ENCODE measurements at places on chromosomes 5 and 9.

DNA sequence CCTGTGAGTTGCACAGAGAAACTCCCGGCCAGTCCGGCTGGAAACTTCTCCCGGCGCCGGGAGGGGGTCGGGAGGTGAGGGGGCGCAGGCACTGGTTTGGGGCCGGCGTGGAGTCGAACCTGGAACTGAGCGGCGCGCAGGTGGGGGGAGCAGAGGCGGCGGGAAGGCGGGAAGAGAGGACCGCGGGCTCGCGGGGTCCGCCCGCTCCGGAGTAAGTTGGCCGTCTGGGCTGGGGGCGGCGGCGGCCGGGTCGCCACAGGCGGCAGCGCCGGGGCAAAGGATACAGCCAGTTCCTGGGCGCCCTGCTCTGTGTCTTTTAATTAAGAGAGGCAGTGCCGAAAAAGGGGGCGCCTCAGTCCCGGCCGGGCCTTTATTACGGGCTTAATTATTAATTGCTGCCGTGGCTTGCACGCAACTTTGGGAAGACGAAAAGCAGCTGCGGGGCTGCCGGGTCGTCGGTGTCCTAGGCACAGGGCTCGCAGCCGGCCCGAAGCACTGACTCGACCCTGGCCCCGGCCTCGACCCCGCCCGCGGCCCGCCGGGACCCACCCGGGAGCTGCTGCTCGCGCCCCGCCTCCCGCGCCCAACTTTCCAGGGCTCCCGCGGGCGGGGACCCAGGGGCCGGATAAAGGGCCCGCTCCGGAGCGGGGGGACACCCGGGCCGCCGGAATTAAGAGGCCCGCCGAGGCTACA, 1.1 kb downstream of the NTNG2 start:
- no peak for DNase-seq

DNA sequence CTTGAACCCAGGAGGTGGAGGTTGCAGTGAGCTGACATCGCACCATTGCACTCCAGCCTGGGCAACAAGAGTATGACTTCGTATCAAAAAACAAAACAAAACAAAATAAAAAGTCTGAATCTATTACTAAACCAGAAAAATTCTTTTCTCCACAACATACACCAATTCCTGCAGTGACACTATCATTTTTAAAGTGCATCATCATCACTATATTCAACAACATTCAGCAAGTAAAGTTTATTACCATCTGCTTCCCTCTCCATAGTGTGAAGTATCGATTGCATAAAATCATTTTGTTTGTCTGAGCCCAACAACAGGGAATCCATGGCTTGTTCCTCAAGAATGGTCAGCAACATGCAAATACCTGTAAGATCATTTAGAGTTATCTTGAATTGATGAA, 20.4 kb downstream of the SETX start:
- no peak for DNase-seq

GRCh38 chr5:126098330-126099017, 324.7 kb upstream of the GRAMD2B start:
- no peak for DNase-seq

DNA sequence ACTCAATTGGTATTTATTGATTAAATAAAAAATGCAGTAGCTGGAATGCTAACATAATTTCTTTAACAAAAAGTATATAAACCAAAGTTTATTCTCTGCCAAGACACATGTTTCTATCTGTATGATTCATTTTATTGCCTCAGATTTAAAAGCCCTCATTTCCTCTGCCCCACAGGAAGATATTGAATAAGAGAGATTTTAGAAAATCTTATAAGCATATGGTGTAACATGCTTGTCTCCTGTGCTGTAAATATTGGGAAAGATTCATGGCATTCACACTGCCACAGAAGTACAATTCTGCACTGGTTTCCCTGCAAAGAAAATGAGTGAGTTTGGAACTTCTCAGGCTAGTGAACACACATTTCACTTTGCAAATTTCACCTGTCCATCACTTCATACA, 134.9 kb upstream of the FBXL7 start:
- no peak for DNase-seq

DNA sequence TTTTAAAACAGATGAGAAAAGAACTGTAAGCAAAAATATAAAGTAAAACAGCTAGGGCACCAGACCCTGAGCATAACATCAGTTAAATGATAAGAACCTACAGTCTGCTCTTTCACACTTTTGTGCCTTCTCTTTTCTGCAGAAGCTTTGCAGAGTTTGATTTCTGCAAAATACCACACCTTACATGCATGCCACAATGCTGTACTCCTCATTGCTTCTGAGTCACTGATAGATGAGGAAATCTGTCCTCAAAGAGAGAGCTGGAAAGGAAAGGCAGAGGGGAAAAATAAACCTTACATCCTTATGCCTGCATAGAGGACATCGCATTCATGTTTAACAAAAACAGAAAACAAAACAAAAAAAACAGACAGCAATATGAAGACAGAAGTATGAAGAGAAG, 142.9 kb downstream of the ATPSCKMT start:
- DNase-seq: no peak

GRCh38 chr5:73506459-73506955, 8.3 kb downstream of the BTF3 start:
- DNase-seq: no peak

DNA sequence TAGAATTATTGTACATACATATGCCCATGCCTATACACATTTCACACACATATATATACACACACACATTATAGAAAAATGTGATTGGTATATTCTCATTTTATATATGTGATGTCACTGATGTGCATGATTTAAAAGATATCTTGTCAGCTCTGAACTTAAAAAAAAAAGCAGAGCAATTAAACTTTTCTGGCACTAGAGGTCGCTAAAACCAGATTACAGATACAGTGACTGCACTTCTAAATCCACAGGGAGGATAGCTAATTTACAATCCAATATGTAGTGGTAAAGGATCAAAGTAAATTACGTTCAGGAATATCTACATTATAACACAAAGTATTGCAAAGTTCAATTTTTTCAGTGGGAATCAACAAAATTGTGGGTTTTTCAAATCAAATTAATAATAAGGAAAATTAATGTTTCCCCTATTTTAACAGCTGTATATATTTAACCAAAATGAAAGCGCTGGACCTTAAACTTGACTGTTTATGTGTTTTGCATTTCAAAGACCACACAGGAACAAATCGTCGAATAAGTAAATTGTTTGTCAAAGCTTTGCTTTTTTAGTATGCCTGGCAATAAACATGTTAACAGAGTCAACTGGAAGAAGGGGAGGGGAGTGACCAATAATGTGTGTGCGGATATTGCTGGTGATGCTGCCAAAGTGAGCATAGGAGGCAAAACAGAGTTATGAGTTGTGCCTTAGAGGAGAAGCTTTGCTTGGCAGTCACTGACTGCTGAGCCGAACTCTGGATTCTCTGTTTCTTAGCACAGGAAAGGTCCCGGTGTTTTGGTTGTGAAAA, 1201.4 kb upstream of the C9orf72 start:
- DNase-seq: peak; percentile 13

GRCh38 chr5:74679966-74680365, 5.1 kb upstream of the HEXB start:
- DNase-seq: no peak

- DNase-seq: no peak
These were observed 379.9 kb upstream of the ACTBL2 start for GRCh38 chr5:57862471-57862911.

- peak; percentile 57 for DNase-seq
These were observed 8.7 kb upstream of the NDUFB6 start for GRCh38 chr9:32581512-32582143.

- DNase-seq: peak; percentile 39
These were observed 31.1 kb downstream of the FOXD1 start for GRCh38 chr5:73417303-73418034.

DNA sequence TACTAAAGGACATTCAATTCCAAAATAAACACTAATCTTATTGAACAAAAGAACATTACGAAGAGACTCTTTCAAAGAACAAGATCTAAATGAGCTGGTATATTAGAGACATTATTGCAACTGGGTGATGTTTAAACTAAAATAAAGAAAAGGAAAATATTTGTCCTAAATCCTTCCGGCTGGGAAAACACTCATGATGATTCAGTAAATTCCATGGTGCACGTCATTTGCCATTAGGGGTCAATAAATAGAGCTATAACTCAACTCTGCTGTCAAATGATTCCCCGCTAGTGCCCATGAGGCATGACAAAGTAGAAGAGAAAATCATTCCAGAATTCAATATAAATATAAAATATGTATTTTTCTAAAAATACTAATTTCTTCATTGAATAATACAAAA, 565.5 kb upstream of the TUSC1 start:
- no peak for DNase-seq

DNA sequence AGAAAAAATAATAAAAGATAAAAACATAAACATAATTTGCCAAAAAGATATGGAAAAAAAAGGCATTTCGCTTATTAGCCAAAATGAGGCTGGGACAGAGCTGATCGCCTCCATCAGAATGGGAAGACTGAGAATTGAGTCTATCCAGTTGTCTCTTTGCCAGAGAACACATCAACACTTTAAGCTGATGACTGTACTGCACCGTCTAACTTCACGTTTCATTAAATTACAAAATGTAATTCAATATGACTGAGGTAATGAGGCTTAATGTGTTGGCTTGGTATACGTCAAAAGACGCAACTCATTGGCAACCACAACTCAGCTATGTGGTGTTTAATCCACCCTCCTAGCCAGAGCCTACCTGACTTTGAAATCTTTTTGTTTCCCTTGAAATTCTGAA, 462.7 kb upstream of the CD180 start:
- DNase-seq: no peak

GRCh38 chr5:6535594-6535993, 86.9 kb downstream of the UBE2QL1 start:
- no peak for DNase-seq

DNA sequence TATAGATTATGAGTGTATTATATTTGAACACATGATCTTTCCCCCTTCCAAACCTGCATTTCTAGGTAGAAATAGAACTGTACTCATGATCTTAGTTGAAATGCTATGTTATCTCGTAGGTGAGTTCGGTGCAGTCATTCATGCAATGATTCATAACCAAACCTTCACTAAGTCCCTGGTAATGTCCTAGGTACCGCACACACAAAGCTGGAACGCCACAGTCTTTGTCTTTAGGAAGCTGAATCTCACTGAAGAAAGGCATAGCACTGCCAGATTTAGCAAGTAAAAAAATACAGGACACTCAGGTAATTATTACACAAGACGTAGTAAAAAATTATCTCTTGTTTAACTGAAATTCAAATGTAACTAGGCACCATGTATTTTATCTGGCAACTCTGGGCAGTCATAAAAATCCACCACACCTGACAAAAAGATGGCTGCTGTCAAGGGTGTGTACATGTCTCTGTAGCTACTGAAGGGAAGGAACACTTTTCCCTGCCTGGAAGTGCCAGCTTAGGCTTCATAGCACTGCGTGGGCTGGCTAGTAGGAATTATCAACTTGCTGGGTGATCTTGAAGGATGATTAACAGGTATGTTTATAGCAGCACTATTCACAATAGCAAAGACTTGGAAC, 28.0 kb upstream of the TXN start:
- no peak for DNase-seq

- peak; percentile 27 for DNase-seq
These were observed 998.8 kb downstream of the MAT2B start for GRCh38 chr5:164504141-164504772.

- DNase-seq: peak; percentile 74
These were observed 181.3 kb upstream of the ZNF608 start for GRCh38 chr5:124927735-124928134.

GRCh38 chr5:148428848-148429247, 45.1 kb downstream of the FBXO38 start:
- DNase-seq: no peak

GRCh38 chr5:158852622-158853021, 247.1 kb downstream of the EBF1 start:
- DNase-seq: no peak

- DNase-seq: no peak
These were observed 107.9 kb downstream of the INVS start for GRCh38 chr9:100206899-100207298.

- DNase-seq: no peak
These were observed 73.2 kb downstream of the ACER2 start for GRCh38 chr9:19481971-19482404.

GRCh38 chr9:70013598-70014196, 30.0 kb upstream of the MAMDC2 start:
- DNase-seq: no peak

- peak; percentile 44 for DNase-seq
These were observed 61.8 kb downstream of the COX7C start for GRCh38 chr5:86679529-86679928.

GRCh38 chr5:66966439-66966838, 230.2 kb downstream of the CD180 start:
- no peak for DNase-seq

- no peak for DNase-seq
These were observed 9.5 kb downstream of the ZNF367 start for GRCh38 chr9:96408409-96409280.

- no peak for DNase-seq
These were observed 23.6 kb downstream of the OLFML2A start for GRCh38 chr9:124800306-124801259.

DNA sequence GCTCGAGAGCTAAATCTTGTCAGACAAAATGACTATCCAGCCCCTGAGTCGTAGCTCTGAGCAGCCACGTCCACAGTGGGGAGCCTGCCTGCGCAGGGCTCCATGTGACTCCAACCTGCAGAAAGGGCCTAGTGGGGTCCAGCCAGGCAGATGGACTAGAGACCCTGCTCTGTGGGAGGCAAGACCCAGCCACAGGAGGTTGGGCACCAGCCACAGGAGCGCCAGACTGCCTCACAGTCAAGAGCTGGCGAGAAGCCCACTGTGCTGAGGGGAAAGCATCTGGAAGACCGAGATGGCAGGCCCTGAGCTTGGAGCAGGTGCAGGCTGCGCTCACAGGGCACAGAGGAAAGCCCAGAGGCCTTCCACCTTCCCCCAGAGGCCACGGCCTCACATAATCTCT, 61.4 kb downstream of the C5orf15 start:
- no peak for DNase-seq

GRCh38 chr9:34628656-34629490, at the start of gene ARID3C:
Gene ARID3C (minus strand): TSS chr9:34629066. CDS start chr9:34628014, 1,052 bp downstream.
- peak; percentile 67 for DNase-seq

DNA sequence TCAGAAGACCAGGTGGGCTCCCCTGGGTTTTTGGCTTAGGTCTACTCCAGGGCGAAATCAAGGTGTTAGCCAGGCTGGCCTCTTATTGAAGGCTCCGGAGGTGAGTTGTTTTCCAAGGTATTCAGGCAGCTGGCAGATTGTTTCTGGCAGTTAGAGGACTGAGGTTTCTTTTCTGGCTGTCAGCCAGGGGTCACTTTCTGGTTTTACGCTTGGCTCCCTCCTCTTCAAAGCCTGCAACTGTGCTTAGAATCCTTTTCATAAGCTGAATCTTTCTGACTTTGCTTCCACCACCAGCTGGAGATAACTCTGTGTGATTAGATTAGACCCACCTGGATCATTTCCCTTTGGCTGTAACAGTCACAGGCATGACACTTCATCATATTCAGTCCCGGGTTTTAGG, 24.6 kb downstream of the RFK start:
- peak; percentile 60 for DNase-seq

GRCh38 chr5:83179966-83180365, 102.6 kb downstream of the XRCC4 start:
- DNase-seq: no peak

DNA sequence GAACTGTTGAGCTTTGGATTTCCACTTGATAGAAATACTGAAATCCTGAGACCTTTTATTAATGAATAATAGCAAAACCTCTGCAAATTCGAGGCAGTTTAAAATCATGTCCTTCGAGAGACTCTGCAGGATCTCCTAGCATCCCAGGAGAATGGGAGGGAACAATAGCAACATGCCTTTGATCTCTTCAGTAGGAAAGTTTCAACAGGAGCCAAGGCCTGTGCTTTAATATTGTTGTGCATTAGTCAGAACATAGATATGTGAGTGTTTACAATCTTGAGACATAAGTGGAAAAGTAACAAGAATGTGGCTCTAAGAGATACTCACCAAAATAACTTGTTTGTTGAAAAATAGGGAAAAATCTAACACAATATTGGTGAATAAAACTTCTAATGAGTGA, 83.3 kb upstream of the LHFPL2 start:
- no peak for DNase-seq

Data from urothelium cell line (cell line).